Caki2 (cell line): ENCODE measurements at places on chromosomes 2 and 18.
A peak's percentile ranks its signal among the peaks of the same experiment; 100 is the strongest.

DNA sequence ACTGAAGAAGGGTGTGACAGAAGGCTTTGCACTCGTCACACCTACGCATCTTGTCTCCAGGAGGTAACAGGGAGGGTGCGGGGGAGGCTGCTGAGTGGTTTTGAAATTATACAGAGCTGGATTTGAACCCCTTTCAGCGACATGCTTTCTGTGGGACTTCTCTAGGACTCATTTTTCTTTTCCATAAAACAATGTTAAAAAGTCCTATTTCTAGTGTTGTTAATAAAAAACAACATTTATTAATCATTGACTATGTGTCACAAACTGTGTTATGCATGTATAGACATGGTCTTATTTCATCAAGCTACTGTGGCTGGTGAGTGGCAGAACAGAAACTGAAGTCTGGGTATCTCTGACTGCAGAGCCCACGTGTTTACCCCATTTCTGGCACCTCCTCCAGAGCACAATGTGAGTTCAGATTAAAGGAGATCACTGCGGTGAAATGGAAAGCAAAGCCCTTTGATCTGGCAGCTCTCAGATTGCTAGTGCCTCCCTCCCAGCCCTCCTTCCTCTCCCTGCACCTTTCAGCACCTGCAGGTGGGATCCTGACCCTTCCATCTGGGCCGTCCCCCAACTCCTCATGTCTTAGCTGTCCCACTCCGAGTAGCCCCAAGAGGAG lies 315.5 kb upstream of the MYT1L start:
- peak; percentile 51 for DNase-seq

GRCh38 chr2:221602938-221603337 lies 30.8 kb upstream of the EPHA4 start:
- no peak for DNase-seq

GRCh38 chr2:16140771-16141640 lies 200.7 kb downstream of the MYCN start:
- no peak for DNase-seq

- no peak for DNase-seq
These were observed 88.6 kb downstream of the SH3YL1 start for GRCh38 chr2:175161-175786.

DNA sequence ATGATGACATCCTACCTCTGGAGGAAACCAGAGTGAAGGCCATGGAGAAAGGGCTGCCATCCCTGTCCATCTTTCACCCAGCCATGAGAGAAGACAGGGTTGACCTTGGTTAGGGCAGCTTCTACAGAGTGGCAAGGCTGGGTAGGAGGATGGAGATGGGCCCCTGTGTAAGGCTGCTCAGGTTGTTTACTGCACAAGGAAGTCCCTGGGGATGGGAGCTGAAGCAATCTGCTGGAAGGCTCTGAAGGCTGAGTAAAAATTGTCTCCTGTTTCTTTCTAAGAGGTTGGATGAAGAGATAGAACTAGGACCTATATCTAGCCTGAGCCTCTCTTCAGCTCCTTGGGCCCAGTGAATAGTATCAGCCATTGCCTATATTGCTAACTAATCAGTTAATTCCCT lies 14.4 kb downstream of the ELMOD3 start:
- DNase-seq, result no peak

GRCh38 chr2:54522624-54523281 lies 66.6 kb downstream of the SPTBN1 start:
- DNase-seq, result peak; percentile 75

GRCh38 chr2:239283288-239283945 lies 117.4 kb downstream of the HDAC4 start:
- DNase-seq, result no peak

GRCh38 chr2:234673501-234673900 lies 176.6 kb upstream of the ARL4C start:
- no peak for DNase-seq

- no peak for DNase-seq
These were observed 75.5 kb downstream of the OLA1 start for GRCh38 chr2:174172802-174173355.

DNA sequence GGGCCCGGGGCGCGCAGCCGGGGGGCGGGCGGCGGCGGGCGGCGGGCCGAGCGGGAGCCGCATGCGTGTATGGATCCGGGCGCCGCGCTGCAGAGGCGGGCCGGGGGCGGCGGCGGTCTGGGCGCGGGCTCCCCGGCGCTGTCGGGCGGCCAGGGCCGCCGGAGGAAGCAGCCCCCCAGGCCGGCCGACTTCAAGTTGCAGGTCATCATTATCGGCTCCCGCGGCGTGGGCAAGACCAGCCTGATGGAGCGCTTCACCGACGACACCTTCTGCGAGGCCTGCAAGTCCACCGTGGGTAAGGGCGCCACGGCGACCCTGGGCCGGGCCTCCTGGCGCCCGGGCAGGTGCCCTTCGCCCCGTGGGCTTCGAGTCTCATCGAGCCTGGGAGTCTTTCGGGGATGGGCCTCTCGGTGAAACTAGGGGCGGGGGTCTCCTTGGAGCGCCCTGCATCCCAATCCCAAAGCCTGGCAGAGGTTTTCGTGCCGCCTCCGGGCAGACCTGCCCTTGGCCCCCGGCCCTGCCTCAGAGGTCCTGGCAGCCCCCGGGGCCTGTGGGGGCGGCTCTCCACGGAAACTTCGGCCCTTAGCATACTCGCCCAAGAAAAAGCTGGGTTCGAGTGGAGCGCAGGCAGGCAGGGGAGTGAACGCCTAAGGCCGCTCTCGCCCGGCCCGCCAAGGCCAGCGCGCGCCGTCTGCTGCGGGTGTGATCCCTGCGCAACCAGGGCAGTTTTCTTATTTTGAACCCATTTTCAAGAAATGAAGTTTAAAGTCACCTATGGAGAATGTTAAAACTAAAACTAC lies 622 bp downstream of the RAB12 start:
- DNase-seq, result no peak
